Upper lobe of right lung (tissue), 1 donor: ENCODE measurements at places on chromosomes 13 and 19.

DNA sequence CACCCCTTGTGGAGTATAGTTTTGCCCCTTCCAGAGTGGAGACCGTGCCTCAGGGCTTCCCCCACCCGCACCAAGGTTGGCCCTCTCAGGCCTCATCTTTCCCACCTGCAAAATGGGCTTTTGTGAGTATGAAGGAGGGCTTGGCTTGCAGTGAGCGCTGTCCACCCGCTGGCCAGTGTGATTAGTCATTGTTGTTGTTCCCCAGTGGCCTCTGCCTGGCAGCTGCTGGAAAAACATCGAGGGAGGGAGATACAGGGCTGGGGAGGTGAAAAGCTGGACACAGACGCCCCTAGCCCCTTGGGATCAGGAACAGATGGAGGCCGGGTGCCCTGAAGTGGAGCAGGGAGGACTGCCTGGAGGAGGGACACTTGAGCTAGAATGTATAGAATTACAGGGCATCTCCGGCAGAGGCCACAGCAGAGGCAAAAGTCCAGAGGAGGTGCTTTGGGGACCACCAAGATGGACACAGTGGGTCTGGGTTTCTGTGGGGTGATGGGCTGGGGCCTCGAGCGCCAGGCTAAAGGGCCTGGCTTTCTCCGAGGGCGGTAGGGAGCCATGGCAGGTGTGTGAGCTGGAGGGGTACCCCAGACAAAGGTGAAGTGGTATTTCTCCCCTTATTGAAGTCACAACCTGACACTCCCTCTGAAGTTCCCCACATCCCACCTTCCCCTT, 3.9 kb upstream of the IL12RB1 start:
- H3K4me1 ChIP-seq: peaks cover 24% of the 10 kb centered on the region
- no peaks in the 10 kb centered on the region for H3K36me3 ChIP-seq
- H3K4me3 ChIP-seq: no peak overlapping the region
- no peaks in the 10 kb centered on the region for H3K27me3 ChIP-seq
- peak overlapping the region; percentile 74 for H3K27ac ChIP-seq

- no peak overlapping the region for H3K27ac ChIP-seq
- no peaks in the 10 kb centered on the region for H3K4me1 ChIP-seq
- H3K36me3 ChIP-seq: no peaks in the 10 kb centered on the region
- H3K27me3 ChIP-seq: no peaks in the 10 kb centered on the region
- no peak for DNase-seq
Observed at GRCh38 chr13:98686270-98686669, 66.2 kb downstream of the SLC15A1 start.

DNA sequence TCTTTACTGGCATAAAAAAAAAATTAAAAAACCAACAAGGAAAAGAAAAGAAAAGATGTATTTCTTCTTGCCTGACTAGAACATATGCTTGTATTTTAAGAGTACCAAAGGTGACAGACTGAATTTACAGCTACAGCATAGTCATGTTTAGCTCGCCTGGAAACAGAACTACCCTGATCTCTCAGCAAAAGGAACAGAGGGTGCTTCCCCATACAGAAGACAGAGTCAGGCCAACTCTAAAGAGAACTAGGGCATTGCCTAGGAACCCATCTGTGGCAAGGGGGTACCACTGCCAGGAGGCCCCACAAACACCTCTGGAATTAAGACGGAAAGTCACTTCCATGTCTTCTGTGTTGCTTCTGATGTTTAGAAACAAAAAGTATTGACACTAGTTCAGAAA, 252.1 kb upstream of the STARD13 start:
- DNase-seq: no peak
- H3K27me3 ChIP-seq: no peaks in the 10 kb centered on the region
- no peak overlapping the region for H3K27ac ChIP-seq
- no peaks in the 10 kb centered on the region for H3K36me3 ChIP-seq
- peaks cover 13% of the 10 kb centered on the region for H3K4me1 ChIP-seq

DNA sequence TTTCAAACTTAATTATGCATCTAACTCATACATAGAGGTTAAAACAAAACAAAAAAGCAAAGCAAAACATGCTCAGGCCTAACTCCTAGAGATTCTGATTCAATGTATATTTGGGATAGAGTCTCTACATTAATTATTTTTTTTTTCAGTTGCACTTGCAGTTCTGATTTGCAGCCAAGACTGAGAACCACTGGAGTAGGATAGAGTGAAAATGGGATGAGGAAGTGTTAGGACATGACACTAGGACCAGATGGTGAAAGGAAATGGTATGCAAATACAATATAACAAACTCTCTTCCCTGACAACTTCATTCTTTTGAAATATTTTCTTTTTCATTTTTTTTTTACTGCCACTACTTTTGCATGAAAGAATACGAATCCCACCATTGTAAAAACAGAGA, 1.8 kb downstream of the CCDC122 start:
- DNase-seq: no peak
- no peaks in the 10 kb centered on the region for H3K27me3 ChIP-seq
- peaks cover 7% of the 10 kb centered on the region for H3K4me1 ChIP-seq
- no peak overlapping the region for H3K4me3 ChIP-seq
- no peaks in the 10 kb centered on the region for H3K36me3 ChIP-seq

GRCh38 chr13:102657630-102658029, 37.2 kb downstream of the METTL21C start:
- no peaks in the 10 kb centered on the region for H3K4me1 ChIP-seq
- peaks cover 62% of the 10 kb centered on the region for H3K36me3 ChIP-seq
- DNase-seq: no peak
- H3K27ac ChIP-seq: no peak overlapping the region

DNA sequence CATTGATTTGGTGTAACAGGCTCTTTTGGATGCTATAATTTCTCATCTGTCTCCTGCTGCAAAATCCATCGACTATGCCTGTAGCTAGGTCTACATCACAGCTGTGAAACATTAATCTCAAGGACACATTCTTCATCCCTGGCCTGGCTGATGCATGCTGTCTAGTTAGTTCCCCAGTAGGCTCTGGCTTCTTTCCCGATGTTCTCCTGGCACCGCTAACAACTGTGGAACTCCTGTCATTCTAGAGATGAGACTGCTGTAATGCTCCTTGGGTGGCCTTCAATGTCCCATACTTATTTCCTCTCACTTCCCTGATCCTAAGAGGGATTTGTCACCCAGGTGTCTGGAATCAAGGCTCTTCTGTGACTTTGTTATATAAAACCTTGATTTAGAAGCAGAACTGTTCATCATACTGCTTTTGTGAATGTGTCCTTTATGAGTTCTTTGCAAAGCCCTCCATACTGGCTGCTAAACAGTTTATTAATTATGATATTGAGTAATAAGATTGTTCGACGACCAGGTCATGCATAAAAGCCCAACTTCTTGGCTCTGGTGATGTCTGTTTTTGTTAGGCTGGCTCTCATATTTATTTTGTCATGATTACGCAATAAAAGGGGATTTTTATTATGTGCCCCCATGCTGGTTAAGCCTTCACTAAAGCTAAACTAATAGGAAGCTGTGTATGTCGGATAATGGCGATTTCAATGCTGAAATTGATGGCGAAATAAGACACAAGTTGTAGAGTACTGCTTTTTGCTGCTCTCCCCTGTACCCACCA, 227.5 kb downstream of the DCT start:
- H3K4me1 ChIP-seq: no peaks in the 10 kb centered on the region
- H3K4me3 ChIP-seq: no peak overlapping the region
- H3K27ac ChIP-seq: no peak overlapping the region
- no peaks in the 10 kb centered on the region for H3K27me3 ChIP-seq
- no peaks in the 10 kb centered on the region for H3K36me3 ChIP-seq
